Caco-2 (cell line): ENCODE measurements at places on chromosomes 6 and 20.

DNA sequence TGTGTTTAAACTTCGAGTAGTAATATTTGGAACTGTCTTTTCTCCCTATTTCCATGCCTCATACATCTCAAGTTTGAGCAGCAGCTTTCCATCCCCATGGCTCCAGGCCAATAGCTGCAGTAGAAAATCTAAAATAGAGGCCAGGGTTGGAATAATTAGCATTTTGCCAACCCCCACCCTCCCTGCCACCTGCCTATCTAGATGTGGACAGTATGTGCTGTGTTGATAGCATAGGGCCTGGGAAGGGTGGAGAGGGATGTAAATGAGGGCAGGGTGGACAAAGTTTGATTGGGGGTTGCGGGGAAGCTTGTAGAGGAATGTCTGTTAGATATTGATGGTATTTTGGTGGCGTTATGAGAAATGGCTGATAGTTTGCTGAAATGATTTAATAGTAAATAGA is 5.6 kb downstream of the TOP1 start:
- DNase-seq, result no peak

DNA sequence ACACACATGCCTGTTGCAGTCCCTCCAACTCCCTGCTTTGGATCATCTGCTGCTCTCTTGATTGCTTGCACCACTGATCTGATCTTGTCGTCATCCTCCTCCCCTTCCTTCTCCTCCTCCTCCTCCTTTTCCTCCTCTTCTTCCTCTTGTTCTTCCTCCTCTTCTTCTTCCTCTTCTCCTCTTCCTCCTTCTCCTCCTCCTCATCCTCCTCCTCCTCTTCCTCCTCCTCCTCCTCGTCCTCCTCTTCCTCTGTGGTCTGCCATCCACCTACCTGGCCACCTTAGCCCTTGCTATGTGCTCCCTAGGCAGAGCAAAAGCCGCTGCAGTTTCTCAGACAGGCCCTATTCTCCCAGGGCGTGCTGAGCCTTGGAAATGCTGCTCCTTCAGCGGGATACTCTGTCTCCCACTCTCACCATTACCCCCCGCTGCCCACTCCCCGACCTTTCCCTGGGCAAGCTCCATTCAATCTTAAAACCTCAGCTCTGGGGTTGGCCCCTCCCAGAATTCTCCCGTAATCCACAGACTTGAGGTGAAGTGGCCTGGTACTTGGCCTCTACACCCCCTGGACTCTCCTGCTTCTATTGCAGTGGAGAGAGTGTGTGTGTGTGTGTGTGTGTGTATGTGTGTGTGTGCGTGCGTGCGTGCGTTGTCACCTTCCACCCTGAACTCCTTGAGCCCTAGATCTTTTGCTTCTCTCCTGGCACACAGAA is 105.0 kb downstream of the SASH1 start:
- no peak for DNase-seq

DNA sequence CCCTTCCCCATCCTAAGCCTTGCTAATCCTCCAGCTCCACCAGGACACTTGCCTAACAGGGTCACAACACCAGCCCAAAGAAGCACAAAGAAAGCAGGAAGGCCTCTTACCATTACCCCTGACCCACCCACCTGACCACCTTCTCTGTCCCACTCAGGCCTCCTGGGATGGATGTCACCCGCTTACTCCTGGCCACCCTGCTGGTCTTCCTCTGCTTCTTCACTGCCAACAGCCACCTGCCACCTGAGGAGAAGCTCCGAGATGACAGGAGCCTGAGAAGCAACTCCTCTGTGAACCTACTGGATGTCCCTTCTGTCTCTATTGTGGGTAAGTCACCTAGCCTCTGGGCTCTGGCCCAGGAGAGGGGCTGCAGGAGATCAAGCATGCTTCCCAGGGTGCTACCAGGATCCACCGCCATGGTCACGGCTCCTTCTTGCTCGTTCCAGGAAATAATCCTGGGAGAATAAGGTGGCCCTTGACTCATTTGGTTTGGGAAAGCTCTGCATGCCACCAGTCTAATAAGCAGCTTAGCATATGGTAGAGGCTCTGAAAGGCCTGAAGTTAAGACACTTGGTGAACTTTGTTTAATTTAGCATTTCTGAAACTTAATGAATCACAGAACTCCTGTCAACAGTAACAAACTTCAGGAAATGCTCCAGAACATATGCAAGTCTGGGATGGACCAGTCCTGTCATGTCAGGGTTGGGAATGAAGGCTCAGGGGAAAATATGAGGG is 19.2 kb downstream of the ASIP start:
- DNase-seq, result peak; percentile 44

DNA sequence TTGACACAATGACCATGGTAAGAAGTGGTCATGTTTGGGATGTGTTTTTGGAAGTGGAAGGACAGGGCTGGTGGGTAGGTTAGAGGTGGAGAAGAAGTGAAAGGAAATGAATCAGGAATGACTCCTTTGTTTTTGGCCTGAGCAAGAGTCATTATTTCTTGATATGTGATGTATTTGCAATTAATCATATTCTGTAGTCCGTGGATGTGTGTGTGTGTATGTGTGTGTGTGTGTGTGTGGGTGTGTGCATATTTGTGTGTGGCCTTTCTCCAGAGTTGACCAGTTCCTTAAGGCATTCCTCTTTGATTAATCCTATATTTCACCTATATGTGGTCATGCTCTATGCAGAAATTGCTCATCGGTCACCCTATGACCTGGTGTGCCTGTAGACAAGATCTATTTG is 130.7 kb downstream of the UTRN start:
- DNase-seq, result no peak

DNA sequence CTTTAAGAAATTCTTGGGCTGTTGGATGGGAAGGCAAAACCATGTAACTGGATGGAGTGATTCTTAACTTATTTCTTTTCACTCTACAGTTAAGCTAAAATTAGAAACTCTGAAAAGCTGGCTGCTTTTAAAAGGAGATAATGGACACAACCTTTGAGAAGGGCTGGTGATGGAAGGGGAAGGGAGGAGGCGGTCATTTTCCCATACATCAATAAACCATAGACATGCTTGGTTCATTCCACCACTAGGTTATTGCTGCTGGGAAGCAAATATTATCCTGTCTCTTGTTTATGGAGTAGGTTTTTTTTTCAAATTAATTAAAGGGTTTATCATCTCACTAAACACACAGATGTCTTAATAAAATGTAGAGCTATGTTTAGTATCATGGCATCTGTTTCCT is 76.2 kb downstream of the PLCB1 start:
- no peak for DNase-seq

DNA sequence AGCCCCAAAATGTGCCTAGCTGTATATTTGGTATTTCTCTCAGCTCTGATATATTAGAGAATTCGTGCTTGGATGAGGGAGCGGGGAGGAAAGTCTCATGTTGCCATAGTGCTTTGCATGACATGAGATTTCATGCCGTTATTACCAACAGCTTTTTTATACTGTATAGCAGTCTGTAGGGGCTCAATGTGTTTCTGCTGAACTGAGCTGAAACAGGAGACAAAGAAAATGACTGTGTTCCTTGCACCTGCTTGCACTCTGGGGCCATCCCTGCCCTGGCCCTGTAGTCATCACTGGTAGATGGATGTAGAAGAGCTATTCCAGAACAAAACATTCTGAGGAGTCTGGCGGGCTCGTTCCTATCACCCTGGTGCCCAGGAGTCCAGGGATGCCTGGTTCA is 128.0 kb upstream of the SASH1 start:
- no peak for DNase-seq
